NCI-H2081 (cell line): ENCODE measurements at places on chromosomes 11 and 22.

DNA sequence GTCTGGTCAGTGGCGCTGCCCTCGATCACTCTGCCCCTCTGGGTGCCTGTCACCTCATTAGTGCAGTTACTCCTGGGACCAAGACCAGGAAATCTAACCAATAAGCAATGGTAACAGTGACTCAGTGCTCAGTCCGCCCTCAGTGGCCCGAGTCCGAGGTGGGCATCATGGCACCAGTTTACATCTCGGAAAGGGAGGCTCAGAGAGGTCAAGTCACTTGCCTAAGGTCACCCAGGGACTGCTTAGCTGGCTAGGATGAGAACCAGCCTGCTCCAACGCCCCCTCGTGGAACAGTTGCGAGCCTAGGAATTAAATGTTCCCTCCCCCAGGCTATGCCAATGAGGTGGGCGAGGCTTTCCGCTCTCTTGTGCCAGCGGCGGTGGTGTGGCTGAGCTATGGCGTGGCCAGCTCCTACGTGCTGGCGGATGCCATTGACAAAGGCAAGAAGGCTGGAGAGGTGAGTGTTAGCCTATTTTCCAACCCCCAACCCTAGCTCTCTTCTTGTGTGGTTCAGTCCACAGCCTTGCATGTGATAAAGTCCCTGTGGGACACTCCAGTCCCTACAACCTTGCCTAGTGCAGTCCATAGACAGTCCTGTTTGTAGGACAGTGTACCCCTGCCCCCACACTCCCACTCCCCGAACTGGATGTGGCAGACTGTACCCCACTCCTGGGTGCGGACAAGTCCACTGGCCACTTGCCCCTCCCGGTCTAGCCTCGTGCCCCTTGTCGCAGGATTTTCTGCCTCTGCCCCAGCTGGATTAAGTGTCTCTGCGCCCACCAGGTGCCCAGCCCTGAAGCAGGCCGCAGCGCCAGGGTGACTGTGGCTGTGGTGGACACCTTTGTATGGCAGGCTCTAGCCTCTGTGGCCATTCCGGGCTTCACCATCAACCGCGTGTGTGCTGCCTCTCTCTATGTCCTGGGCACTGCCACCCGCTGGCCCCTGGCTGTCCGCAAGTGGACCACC lies 1.1 kb downstream of the MTFP1 start:
- peak; percentile 73 for DNase-seq

- no peak for DNase-seq
These were observed 107.0 kb downstream of the STIM1 start for GRCh38 chr11:3962406-3962840.

DNA sequence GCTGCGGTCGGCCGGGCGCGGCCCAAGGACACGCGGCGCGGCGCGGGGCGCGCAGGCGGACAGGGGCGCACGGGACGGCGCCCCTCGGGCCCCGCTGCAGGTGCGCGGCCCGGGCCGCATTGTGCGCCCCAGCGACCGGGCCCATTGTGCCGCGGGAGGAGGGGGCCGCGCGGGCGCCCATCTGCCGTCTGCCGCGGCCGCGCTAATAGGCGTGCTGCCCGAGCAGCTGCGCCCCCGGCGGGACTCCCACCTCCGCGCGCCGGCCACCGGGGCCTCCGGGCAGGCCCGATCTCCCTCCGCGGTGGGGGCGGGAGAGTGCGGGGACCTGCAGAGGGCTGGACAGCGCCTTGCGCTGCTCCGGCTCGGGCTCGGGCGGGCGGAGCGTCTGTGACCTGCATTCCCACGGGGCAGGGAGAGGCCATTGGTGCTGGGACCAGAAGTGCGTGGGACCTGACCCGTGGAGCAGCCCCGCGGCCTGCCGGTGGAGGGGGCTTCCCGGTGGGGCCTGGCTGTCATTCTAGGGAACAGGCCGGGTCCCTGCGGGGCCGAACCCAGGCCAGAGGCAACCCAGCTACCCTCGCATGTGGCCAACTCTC lies 933 bp downstream of the BRSK2 start:
- no peak for DNase-seq

DNA sequence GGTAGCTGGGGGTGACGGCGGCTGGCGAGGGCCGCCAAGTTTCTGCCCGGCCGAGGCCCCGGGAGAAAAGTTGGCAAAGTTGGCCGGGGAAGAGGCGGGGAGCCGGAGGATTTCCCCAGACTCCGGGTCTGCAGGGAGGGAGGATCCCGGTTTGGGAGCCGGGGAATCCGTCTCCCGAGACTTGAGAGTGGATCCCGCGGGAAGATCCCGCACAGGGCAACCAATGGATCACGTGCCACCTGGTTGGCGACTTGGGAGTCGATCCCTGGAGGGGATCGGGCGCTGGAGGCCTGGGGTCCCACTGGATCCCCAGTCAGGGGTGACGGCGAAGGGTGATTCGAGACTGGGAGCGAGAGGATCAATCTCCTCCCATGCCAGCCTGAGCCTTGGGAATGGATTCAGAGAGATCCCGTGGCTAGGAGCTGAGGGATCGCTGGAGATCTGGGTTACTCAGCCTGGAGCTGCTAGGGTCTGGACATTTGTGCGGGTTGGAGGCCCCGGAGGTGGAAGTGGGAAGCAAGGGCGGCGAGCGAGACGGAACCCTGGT lies 394 bp downstream of the KIAA1671 start:
- peak; percentile 36 for DNase-seq

- no peak for DNase-seq
These were observed 74.5 kb downstream of the TTC28 start for GRCh38 chr22:28604966-28605761.

DNA sequence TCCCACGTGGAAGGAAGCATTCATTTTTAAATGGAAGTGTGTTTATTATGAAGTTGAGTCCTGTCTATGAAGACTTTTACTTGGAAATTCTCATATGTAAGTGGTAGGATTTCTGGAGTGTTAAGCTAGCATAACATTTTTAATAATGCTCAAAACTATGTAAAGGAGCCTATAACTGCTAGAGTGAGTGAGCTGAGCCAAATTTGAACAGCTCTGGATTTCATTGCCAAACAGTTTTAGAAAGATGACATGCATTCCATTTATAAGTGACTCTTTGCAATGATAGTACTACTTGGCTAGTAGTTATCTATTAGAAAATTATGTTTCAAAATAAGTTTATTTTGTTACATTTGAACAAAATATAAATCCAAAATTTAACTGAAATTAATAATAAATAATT lies 721.2 kb downstream of the LUZP2 start:
- DNase-seq, result no peak

GRCh38 chr22:47406896-47407295 lies 644.4 kb downstream of the TBC1D22A start:
- DNase-seq, result no peak

DNA sequence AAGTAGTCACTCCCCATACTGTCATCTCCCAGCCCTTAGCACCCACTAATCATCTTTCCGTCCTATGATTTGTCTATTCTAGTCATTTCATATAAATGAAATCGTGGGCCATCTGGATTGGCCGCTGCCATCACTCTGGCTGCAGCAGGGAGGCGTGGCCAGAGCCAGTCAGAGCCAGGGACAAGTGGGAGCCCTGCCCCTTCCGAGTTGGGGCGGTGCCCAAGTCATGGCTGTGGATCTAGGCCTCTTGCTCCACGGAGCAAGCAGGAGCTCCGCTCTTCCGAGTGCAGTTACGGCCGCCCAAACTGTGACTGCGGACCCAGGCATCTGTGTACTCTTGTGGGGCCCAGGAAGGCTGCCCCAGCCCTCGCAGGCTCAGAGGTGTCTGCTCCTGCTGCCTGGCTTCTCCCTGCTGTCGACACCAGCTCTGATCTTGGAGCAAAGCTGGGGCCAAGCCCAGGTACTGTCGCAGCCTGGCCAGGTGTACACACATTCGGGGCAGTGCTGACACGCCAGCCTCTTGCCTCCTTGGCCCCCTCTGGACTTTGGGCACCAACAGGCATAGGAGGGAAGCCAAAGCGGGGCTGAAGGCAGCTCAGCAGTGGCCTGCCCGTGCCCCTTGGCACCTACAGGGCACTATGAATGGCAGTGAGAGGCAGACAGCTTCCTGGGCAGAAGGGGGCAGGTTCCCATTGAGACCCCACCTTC lies 8.4 kb downstream of the MRPL48 start:
- DNase-seq, result peak; percentile 7

DNA sequence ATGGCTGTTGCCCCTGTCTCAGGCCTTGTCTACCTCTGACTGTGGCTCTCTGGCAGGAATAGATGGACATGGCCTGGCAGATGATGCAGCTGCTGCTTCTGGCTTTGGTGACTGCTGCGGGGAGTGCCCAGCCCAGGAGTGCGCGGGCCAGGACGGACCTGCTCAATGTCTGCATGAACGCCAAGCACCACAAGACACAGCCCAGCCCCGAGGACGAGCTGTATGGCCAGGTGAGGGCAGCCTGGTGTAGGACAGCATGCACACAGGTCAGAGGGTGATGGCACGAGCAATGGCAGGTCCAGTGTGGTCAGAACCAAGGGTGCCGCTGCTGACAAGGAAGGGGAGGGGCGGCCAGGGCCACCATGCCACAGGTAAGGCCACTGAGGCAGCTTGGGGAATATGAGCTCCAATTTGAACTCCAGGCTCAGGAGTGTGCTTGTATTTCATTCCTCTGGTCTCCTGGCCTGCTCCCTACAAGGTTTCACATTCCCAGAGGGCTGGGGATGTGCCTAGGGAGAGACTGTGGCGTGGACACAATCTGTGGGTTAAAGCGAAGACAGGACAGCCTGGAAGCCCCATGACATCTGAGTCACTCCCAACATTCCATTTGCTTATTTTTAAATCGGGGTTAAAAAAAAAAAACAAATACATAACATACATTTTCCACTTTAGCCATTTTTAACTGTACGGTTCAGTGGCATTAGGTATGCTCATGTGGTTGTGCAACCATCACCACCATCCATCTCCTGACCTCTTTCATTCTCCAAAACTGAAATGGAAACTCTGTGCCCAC lies 562 bp downstream of the FOLR3 start:
- DNase-seq, result no peak

DNA sequence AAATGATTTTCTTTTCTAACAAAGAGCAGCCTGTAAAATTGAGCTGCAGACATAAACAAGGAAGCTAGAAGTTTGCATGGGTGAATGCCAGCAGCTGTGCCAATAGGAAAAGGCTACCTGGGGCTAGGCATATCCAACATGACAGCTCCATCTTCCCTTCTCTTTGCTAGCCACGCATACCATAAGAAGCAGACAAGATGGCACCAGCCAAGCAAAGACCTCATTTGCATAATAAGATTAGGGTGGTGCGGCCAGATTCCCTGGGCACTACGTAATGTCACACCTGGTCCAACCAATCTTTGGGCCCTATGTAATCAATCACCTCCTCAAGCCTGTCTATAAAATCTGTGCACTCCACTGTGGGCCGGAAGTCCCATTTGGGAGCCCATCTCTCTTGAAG lies 108.3 kb downstream of the SWAP70 start:
- no peak for DNase-seq

DNA sequence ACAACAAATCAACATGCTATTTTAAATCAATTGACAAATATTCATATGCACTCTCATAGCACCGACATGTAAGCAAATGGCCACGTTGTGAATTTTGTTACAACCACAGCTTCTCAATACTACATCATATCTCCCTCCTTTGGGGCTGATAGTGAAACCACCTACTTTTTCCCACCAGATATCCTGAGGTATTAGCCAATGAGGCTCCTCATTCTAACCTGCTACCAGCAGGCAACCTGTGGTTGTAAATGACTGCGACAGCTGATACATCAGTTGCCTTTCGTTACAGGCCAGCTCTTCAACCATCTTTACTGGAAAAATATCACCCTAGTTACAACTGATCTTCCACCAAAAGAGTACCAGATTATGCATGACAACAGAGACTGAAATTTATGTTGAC lies 3.7 kb upstream of the XKR3 start:
- DNase-seq, result no peak

GRCh38 chr11:371716-372590 lies 2.7 kb downstream of the B4GALNT4 start:
- no peak for DNase-seq

DNA sequence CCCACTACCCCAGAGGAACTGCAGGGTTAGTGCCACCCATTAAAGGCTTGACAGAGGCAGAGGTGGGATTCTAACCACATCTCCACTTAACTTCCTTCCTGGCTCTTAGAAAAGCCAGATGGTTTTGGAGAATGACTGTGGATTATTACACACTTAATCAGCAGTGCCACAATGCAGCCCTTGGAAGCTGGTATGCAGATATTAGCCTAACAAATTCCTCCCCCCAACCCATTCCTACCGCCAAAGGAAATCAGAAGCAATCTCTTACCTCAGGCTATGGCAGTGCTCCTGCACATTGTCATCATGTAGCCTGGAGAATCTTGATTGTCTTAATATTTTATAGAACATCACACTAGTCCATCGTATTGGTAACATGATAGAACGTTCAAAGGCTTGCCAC lies 23.2 kb upstream of the NRGN start:
- DNase-seq, result no peak

GRCh38 chr22:34395370-34395769 lies 475.1 kb upstream of the LARGE1 start:
- no peak for DNase-seq

GRCh38 chr11:103536335-103536722 lies 427.1 kb downstream of the DYNC2H1 start:
- no peak for DNase-seq

DNA sequence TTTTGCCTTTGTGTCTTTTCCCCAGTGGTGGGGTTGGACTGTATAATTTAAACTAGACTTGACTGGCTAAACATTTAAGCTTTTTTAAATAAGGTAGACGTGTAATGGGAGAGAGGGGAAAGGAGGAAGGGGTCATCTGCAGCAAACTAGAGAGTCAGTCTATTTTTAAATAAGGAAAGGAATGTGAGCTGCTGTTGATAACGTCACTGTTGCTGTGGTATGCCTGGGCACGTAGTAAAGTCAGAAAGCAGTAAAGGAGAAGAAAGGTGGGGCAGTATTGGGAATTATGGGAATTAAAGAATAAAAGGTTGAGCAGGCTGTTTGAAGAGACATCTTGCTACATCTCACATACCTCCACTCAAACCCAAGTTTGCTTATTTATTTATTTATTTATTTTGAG lies 80.4 kb upstream of the FSHB start:
- no peak for DNase-seq

- DNase-seq, result no peak
These were observed 22.8 kb downstream of the OTUB1 start for GRCh38 chr11:64008914-64009633.

DNA sequence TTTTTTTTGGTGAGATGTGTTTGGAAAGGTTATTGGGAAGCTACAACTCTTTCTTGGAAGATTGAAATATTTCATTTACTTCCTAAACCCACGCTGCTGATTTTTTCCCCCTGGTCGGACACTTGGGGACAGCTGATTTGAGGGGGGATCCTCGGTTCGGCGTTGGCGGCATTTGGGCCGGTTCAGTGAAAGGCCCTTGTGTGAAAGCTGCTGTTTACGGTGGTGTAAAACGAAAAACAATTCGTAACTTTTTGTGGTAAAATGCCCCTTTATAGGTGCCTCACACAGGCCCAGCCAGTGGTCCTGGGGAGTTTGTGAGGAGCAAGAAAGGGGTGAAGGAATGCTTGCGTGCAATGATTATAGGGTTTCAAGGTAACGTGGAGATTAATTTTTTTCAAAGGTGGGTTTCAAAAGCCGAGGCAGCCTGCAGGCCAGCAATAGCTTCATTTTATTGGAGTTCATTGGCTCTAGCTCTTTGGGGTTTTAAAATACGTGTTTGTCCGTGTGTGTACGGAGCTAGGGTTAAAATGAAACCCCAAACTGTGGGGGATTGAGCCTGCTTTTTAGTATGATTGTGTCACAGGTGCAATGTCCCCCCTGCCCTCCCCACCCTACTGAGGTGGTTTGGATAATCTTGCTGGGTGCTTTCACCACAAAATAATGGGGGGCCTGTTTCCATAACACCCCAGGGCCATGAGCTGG lies 77.2 kb upstream of the PPARA start:
- no peak for DNase-seq

- DNase-seq, result no peak
These were observed 36.1 kb downstream of the ME3 start for GRCh38 chr11:86636275-86636674.
